Fibroblast of skin of right quadriceps (primary cell): ENCODE measurements at places on chromosomes 3 and 15.

- DNase-seq: no peak
Observed at GRCh38 chr3:191473661-191474198, 12.8 kb downstream of the PYDC2 start.

DNA sequence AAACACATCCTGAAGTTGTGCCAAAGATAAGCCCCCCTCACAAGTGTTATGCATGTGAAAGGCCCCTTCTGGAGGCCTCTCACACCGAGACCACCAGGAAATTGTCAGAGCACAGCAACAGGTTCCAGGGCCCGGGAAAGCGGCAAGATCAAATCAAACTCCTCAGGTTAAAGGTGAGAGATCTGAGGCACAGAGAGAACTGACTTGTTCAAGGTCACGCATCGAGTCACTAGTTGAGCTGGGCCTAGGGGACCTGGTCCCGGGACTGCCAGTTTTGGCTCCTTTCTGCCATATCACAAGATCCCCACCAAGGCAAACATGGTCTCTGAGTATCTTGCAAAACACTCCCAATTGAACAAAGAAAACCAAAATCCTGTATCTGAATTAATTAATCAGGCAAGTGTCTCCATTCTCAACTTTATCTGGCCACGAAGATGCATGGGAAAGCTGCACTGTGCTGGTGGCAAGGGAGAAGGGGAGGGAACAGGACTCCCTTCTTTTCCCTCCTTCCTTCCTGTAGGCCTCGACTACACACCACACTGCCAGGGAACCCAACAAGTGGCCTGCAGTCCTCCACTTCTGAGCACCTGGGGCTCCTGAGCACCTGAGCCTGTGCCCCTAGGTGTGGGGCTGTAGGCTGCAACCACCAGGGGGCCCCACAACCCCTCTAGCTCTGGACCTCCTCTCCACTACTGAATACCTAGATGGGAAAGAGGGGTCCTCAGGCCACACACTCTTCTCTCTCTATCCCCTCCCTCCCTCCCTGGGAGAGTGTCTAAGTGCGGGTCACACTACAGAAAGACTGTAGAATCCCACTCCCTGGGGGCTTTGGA, 37.3 kb downstream of the ANP32A start:
- no peak for DNase-seq

DNA sequence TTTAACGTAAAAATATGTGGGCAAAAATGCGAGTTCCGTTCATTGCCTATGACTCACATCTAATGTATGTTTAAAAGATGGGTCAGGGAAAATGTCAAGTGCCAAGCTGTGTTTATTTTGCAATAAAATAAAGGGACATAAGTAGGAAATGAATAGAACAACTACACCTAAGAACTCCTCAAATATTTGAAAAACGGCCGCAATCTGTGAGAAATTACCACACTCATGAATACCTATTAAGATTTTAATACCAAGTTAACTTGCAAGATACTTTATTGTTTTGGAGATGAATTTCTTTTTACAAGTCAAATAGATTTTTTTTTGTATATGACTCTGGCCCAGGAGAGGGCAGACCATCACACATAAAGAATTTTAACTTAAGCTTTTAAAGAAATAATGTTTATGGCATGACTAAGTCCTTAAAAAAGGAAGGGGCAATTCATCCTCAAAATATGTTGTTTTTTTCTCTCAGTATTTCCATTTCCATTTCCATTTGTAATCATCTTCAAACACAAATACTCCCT, 152.7 kb downstream of the SUCNR1 start:
- DNase-seq: peak; percentile 84

GRCh38 chr15:65154720-65155119, 21.1 kb upstream of the PDCD7 start:
- DNase-seq: no peak

DNA sequence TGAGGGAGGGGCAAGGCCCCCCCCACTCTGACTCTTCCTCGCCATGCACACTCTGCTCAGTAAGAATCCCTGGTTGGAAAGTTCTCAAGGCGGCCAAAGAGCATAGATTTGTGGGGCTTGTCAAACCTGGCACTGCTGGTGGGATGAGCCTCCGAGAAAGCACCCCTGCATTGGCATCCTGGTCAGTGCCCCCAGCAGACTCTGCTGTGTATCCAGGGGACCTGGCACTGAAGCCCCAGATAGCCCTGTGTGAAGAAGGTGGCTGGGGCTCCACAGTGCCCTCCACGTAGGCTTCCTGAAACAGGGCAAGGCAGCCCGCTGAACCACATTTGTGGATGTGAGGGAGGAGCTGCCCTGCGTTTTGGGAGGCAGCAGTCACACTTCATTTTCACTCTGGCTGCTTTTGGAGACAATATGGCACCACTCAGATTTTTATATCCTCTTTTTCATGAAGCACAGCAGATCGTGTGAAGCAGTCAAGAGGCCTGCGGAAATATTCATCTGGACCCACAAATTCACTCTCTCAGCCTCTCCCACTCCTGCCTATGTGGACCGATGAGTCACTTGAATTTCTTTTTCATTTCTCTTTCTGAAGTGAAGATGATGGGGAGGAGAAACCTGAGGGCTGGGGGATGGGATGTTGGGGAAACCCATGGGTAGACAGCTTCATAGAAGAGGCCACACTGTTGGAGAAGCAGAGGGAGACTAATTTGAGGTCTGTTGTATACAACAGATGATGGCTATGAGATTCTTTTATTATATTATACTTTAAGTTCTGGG, 88.7 kb upstream of the BCL6 start:
- DNase-seq: no peak

GRCh38 chr3:127182431-127182830, 10.5 kb upstream of the PRR23E start:
- no peak for DNase-seq

DNA sequence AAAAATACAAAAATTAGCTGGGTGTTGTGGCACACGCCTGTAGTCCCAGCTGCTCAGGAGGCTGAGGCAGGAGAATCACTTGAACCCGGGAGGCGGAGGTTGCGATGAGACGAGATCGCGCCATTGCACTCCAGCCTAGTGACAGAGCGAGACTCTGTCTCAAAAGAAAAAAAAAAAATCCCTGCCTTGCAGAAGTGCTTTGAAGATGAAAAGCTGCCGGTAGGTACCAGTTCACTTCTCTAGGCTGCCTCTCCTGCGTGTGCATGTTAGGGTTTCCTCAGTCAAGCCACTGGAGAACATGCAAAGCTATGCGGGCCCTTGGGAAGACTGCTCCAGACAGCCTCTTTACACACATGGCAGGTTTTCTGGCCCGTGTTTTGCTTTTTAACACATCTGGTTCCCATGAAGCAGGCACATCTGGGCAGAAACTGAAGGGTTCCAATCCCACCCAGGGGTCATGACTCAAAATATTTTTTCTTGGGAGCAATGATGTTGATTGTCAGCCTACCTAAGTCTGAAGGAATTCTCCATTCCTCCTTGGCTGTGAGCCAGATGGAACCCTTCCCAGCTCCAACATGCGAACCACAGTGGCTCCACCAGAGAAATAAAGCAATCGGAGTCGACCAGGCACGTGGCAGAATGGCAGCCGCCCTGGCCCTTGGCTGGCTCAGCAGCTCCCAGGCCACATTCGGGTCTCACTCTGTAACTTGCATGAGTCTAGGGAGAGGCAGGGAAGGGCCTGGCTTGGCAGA, 29.6 kb downstream of the MGLL start:
- DNase-seq: peak; percentile 99

DNA sequence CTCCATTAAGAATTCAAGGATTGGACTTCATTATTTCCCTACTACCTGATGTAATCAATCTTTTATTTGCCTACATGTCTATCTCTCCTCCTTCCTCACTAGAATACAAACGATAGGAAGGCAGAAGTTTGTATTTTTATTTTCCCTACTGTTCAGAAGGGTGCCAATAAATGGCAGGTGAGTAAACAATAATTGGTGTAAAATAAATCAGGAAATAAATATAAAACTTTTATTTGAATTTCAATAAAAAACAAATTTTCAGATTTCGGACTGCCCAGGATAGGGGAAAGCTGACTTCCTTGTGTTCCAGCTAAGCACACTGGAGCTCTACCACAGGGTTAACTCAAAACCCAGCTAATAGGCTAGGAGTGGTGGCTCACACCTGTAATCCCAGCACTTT, 636.3 kb upstream of the BCHE start:
- no peak for DNase-seq

GRCh38 chr3:182913889-182914288, 66.4 kb downstream of the DCUN1D1 start:
- DNase-seq: no peak

DNA sequence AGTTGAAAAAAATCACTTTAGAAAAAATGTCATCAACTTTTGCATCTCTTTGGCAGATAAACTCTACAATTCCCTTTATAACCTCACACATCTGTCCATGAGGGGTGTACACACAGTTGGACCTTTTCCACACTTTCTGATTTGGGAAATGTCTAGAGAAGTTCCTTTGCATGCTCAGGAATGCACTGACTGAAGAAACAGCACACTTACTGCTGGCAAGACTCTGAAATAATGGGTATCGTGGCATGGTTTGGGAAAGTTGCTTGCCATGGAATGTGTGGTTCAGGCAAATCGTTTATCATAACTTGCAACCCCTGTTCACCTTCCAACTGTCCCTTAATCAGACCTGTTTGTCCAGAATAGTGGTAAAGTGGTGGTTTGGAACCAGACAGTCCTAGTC, 135.3 kb upstream of the TGFBR2 start:
- DNase-seq: peak; percentile 59

DNA sequence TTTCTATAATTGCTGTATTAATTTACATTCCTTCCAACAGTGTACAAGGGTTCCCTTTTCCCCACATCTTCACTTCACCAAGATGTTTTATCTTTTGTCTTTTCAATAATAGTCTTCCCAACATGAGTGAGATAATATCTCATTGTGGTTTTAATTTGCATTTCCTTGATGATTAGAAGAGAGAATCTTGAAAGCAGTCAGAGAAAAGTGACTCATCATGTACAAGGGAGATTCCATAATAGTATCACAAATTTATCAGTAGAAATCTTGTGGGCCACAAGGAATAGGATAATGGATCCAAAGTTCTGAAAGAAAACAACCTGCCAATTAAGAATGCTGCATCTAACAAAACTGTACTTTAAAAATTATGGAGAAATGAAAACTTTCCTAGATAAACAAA, 189.3 kb downstream of the NECTIN3 start:
- DNase-seq: no peak

DNA sequence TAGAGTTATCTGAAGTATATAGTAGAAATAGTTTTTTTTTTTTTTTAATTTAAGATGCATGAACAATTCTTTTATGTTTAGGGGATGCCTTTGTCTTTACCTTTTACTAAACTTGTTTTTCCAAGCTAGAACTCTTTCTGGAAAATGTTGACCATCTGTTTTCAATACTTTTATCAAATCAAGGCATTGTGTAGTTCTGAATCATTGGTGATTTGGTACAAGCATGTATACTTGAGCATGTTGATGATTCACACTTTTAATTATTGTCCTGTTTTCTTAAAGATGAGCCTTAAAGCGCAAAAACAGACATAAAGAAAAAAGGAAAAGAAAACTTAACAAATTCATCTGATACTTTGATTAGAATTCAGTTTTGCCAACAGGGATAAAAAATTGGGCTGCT, 28.3 kb downstream of the PDCD6IP start:
- peak; percentile 78 for DNase-seq

- DNase-seq: peak; percentile 68
Observed at GRCh38 chr15:99187936-99188335, 61.4 kb downstream of the TTC23 start.

- peak; percentile 44 for DNase-seq
Observed at GRCh38 chr3:152556731-152557254, 278.1 kb upstream of the P2RY1 start.

GRCh38 chr3:117130222-117130621, 420.6 kb downstream of the TUSC7 start:
- no peak for DNase-seq

DNA sequence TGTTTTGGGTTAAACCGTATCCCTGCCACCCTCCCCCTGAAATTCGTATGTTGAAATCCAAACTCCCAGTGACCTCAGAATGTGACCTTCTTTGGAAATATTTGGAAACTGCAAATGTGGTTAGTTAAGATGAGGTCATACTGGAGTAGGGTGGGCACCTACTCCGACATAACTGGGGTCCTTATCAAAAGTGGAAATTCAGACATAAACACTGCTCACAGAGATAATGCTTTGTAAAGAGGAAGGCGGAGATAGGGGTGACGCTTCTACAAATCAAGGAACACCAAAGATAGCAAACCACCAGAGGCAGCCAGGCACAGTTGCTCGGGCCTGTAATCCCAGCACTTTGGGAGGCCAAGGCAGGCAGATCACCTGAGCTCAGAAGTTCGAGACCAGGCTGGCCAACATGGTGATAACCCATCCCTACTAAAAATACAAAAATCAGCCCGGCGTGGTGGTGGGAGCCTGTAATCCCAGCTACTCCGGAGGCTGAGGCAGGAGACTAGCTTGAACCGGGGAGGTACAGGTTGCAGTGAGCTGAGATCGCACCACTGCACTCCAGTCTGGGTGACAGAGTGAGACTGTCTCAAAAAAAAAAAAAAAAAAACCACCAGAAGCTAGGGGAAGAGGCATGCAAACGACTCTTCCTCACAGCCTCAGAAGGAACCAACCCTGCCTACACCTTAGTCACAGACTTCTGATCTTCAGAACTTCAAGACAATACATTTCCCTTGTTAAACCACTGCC, 51.1 kb upstream of the CHD2 start:
- peak; percentile 90 for DNase-seq

DNA sequence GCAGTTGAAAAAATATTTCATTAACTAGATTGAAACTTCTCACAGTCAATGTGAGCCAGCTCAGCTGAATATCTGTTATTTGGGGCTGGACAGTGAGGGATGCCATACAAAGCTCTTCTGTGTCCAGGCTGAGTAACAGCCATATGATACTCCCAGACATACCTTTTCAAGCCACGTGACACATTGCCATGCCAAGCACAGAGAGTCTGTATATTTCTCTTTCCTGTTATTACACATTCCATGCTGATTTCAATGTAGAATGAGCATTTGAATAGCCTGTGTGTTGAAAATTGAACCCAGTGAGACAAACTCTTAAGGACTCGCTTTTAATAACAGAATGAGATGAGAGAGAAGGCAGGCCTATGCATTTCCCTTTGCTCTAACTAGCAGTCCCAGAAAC, 334.7 kb upstream of the RASGRP1 start:
- DNase-seq: peak; percentile 48

- peak; percentile 74 for DNase-seq
Observed at GRCh38 chr15:27017168-27017809, 46.3 kb downstream of the GABRG3 start.

- no peak for DNase-seq
Observed at GRCh38 chr3:193118907-193119306, 122.1 kb upstream of the PLAAT1 start.
